ENCODE measurements at places on chromosomes 16 and 17. TPM values are rescaled to one million over a fixed set of nuclear protein-coding genes. Genes with fewer than 3 reads are reported as not detected.

DNA sequence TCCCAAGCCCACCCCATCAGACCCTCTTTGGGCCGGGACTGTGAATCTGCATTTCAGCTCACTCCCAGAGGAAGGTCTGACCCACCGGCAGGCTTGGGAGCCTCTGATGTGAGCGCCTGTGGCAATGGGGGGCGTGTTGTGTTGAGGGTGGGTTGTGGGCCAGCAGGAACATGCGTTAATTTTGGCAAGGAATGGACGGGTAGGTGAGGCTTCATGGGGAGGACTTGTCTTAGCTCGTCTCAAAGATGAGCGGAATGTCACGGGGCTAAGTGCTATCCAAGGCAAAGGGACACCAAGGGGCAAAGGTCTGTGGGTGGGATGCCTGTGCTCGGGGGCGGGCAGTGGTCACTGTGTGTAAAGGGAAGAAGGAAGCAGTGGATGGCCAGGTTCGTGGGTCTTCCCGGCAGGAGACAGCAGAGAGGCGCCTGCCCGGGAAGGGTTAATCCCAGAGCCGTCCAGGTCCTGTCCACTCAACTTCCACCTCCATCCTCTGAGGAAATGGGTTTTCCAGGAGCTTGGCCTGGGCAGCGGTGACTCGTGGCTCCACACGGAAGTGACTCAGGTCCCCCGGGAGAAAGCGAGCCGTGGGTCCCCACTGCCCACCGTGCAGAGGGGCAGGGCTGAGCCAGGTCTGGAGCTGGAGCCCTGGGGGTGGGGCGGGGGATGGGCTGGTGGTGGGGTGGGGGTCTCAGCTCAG lies 17.4 kb downstream of the ADGRG1 start:
- no peak overlapping the region for H3K27ac ChIP-seq
- H3K4me1 ChIP-seq, result no peaks in the 10 kb centered on the region
- no peak for DNase-seq
- H3K27me3 ChIP-seq, result no peaks in the 10 kb centered on the region
- H3K36me3 ChIP-seq, result no peaks in the 10 kb centered on the region

- H3K27ac ChIP-seq, result no peak overlapping the region
- no peak overlapping the region for H3K4me3 ChIP-seq
- H3K36me3 ChIP-seq, result no peaks in the 10 kb centered on the region
- no peaks in the 10 kb centered on the region for H3K27me3 ChIP-seq
- no peak for DNase-seq
- H3K4me1 ChIP-seq, result no peaks in the 10 kb centered on the region
These were observed 209.4 kb downstream of the IRX3 start for GRCh38 chr16:54077050-54077821.

- no peak overlapping the region for H3K4me3 ChIP-seq
- H3K27ac ChIP-seq, result no peak overlapping the region
- DNase-seq, result no peak
- no peaks in the 10 kb centered on the region for H3K36me3 ChIP-seq
- no peaks in the 10 kb centered on the region for H3K4me1 ChIP-seq
These were observed 126.6 kb downstream of the RPTOR start for GRCh38 chr17:80671039-80671824.

DNA sequence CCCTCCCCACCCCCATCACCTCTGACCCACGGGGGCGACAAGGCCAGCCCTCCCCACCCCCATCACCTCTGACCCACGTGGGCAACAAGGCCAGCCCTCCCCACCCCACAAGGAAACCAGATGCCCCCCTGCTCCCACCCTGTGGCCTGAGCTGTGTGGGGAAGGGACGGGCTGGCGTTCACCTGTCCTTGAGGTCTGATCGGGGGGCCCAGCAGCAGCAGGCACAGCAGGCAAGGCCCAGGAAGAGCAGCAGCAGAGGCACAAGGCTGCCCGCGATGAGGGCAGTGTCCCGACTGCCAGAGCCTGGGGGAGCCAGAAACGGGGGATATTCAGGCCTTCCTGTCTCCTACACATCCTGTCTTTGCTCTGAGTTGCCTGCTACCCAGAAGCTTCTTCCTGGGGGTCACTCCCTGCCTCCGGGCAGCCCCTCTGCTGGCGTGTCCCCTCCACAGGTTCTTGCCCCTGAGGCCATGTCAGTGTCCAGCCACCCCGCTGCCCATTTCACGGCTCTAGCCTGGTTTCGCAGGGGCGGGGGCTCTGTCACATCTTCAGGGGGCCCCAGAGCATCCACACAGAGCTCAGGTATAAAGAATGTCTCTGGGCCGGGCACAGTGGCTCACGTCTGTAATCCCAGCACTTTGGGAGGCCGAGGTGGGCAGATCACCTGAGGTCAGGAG lies 6.8 kb downstream of the SCARF1 start:
- H3K27me3 ChIP-seq, result no peaks in the 10 kb centered on the region
- H3K4me3 ChIP-seq, result no peak overlapping the region
- H3K36me3 ChIP-seq, result peaks cover 6% of the 10 kb centered on the region
- H3K4me1 ChIP-seq, result peaks cover 5% of the 10 kb centered on the region
- DNase-seq, result no peak

DNA sequence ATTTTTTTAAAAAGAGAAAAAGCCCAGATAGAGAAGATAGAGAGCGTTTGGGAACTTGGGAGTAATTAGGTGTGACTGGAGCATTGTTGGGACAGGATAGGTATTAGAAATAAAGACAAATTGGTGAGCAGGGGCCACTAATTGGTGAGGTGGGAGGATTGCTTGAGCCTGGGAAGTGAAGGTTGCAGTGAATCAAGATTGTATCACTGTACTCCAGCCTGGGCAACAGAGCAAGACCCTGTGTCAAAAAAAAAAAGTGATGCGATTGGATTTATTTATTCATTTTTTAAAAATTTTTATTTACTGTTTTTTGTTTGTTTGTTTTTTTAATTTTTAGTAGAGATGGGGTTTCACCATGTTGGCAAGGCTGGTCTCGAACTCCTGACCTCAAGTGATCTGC lies 5.1 kb downstream of the CASC3 start:
- H3K36me3 ChIP-seq, result peaks cover 16% of the 10 kb centered on the region
- peaks cover 10% of the 10 kb centered on the region for H3K4me1 ChIP-seq
- H3K4me3 ChIP-seq, result no peak overlapping the region
- DNase-seq, result no peak

GRCh38 chr16:85605051-85605911 lies 7.8 kb upstream of the GSE1 start:
- H3K4me1 ChIP-seq, result peaks cover 4% of the 10 kb centered on the region
- H3K27me3 ChIP-seq, result no peaks in the 10 kb centered on the region
- no peak overlapping the region for H3K27ac ChIP-seq
- H3K4me3 ChIP-seq, result no peak overlapping the region
- no peak for DNase-seq

GRCh38 chr17:61335845-61336655 lies 63.6 kb upstream of the TBX2 start:
- no peaks in the 10 kb centered on the region for H3K36me3 ChIP-seq
- H3K4me3 ChIP-seq, result no peak overlapping the region
- H3K27ac ChIP-seq, result peak overlapping the region; percentile 10
- DNase-seq, result no peak
- peaks cover 3% of the 10 kb centered on the region for H3K4me1 ChIP-seq
- no peaks in the 10 kb centered on the region for H3K27me3 ChIP-seq

DNA sequence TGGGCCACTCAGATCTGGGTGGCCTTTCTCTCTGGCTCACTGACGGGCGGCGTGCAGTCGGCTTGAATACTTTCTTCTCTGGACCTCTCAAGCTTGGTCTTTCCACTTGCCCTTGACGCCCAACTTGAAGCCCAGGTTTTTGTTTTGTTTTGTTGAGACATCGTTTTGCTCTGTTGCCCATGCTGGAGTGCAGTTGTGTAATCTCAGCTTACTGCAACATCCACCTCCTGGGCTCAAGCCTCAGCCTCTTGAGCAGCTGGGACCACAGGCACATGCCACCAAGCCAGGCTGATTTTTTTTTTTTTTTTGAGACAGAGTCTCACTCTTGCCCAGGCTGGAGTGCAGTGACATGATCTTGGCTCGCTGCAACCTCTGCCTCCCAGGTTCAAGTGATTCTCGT lies 22.7 kb upstream of the KIF19 start:
- H3K27me3 ChIP-seq, result peaks cover 4% of the 10 kb centered on the region
- no peak overlapping the region for H3K4me3 ChIP-seq
- no peaks in the 10 kb centered on the region for H3K36me3 ChIP-seq
- H3K27ac ChIP-seq, result no peak overlapping the region

DNA sequence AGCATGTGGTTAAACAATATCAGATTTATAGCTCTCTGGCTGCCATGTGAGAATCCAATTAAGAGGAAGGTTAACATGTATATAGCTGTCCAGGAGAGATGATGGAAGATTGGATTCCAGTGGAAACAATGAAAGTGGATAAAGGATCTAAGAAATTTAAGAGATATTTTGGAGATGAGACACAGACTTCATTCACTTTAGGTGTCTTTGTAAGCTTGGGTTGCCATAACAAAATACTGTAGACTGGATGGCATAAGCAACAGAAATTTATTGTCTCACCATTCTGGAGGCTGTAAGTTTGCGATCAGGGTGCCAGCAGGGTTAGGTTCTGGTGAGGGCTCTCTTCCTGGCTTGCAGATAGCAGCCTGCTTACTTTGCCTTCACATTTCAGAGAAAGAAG lies 155.9 kb upstream of the MYOCD start:
- H3K4me1 ChIP-seq, result no peaks in the 10 kb centered on the region
- no peak overlapping the region for H3K27ac ChIP-seq
- no peak overlapping the region for H3K4me3 ChIP-seq
- DNase-seq, result no peak
- no peaks in the 10 kb centered on the region for H3K27me3 ChIP-seq
- no peaks in the 10 kb centered on the region for H3K36me3 ChIP-seq

Gene TSR1
- 27.0 TPM for total RNA-seq

Gene KRTAP9-8
- total RNA-seq, result not detected

Gene KRTAP9-4
- not detected for total RNA-seq

DNA sequence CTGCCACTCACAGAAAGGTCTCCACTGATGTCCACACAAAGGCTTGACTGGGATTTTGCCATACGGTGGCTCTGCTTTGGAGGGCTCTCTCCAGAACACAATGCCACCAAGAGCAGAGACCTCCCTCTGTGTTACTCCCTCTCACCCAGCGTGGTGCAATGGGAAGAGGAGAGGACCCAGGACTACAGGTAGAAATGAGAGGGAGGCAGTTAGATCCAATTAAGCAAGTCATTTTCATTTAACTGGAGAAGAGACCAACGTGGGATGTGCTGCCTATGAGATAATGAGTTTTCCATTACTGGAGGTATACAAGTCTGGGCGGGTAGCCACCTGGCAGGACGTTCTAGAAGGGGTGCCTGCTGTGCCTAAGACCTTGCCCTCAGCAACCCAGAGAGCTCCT lies 34.2 kb downstream of the TOM1L2 start:
- no peak for DNase-seq
- H3K36me3 ChIP-seq, result no peaks in the 10 kb centered on the region
- no peak overlapping the region for H3K27ac ChIP-seq

- no peaks in the 10 kb centered on the region for H3K4me1 ChIP-seq
- no peak for DNase-seq
- H3K36me3 ChIP-seq, result no peaks in the 10 kb centered on the region
- H3K4me3 ChIP-seq, result no peak overlapping the region
- H3K27me3 ChIP-seq, result no peaks in the 10 kb centered on the region
These were observed 435.1 kb upstream of the GOT2 start for GRCh38 chr16:59169168-59169567.

Gene ATP2A1
- 0.17 TPM for total RNA-seq

DNA sequence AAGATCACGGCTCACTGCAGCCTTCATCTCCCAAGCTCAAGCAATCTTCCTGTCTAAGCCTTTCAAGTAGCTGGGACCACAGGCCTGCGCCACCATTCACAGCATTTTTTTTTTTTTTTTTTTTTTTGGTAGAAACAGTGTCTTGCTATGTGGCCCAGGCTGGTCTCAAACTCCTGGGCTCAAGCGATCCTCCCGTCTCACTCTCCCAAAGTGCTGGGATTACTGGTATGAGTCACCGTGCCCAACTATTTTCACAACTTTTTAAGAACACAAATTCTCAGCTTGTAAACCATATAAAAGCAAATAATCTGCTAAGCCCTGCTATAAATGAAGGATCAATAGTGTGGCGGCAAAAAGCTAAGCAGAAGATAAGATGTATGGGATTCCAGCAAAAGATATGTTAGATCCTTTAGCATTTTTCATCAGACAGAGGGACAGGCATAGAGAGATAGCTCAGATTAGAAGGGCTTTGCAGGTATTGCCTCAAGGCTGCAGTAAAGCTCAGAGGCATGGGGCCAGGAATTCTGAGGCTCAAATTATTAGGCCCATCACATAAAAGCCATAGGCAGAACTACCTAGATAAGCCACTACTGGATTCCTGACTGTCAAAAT lies 55.1 kb downstream of the EMP2 start:
- H3K4me3 ChIP-seq, result no peak overlapping the region
- no peak for DNase-seq
- no peaks in the 10 kb centered on the region for H3K27me3 ChIP-seq
- no peak overlapping the region for H3K27ac ChIP-seq

DNA sequence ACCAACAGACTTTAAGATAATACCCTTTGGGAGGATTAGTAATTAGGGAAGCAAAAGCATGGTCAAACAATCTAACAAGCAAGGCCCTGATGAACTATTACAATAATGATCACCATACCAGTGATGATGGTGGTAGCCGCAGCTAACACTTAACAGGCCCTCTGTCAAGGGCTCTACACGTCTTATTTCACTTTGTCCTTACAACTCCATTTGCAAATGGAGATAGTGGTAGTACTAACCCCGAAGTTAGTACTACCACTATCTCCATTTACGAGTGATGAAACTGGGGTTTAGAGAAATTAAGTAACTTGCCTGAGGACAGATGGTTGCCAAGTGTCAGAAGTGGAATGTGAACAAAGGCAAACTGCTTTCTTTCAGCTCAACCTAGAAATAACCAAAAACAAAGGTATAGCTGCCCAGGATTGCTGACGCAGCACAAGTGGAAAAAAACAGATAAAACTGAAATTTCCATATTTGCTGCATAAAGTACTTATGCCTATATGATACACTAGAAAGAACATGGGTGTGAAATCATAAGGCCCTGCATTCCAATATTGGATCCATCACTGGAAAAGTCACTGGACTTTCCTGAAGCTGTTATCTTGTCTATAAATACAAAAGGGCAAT lies 24.6 kb downstream of the CEP112 start:
- no peak for DNase-seq
- no peaks in the 10 kb centered on the region for H3K36me3 ChIP-seq
- H3K27ac ChIP-seq, result no peak overlapping the region
- no peaks in the 10 kb centered on the region for H3K4me1 ChIP-seq
- H3K27me3 ChIP-seq, result no peaks in the 10 kb centered on the region
